Stimulated activated CD8-positive, alpha-beta memory T cell treated with anti-CD3 and anti-CD28 coated beads, Interleukin-4, amount 100 ng/mL, for 24 hours (primary cell): ENCODE measurements at places on chromosomes 7 and 10.

- no peak for DNase-seq
Observed at GRCh38 chr7:24722386-24723177, 34.7 kb downstream of the GSDME start.

DNA sequence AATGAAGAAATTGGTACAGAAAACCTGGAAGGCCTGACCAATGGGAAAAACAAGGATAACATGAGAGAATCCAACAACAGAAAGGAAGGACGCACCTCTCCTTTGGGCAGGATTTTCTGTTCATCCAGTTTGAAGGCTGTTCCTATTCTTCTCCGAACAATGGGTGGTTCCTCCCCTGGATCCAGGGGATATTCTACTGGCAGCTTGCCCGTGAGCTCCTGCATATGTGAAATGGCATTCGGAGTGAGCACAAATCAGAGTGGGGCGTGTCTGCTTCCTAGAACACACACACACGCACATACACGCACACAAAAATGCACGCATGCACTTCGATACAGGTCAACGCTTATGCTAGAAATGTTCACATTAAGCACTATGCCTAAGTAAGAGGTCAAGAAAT lies 83.5 kb downstream of the PRPF18 start:
- no peak for DNase-seq

GRCh38 chr7:156261581-156261980 lies 379.0 kb upstream of the RNF32 start:
- no peak for DNase-seq

GRCh38 chr10:79392020-79392398 lies 44.7 kb downstream of the PPIF start:
- no peak for DNase-seq

DNA sequence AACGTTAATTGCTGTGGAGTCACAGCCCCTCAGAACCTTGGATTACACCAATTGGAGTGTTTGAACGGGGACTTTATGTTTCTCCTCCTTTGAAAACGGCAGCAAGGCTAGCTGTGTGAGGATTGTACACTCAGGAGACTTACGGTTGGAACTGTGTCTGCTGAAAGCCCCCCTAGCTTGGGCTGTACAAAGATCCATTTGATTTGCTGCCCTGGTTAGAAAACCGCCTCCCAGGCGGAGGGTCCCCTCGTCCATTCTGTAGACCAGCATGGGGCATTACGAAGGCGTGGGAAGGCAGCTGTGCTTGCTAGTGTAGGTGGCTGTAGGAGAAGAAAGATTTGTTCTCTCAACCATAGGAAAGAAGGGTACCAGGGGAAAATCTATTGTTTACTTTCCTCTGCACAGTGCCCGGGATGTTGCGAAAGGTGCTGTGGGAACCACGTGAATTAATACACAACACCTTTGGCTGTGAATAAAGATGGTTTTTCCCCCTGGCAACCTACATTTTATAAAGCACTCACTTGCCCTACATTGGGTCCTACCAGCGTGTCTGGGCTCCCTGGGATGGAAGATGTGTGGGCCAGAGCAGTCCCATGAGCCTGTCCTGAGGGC lies 73.4 kb upstream of the BTBD16 start:
- DNase-seq: no peak

GRCh38 chr7:122103064-122103463 lies 41.0 kb downstream of the AASS start:
- no peak for DNase-seq

GRCh38 chr10:103109821-103110220 lies 83.3 kb downstream of the NT5C2 start:
- no peak for DNase-seq

DNA sequence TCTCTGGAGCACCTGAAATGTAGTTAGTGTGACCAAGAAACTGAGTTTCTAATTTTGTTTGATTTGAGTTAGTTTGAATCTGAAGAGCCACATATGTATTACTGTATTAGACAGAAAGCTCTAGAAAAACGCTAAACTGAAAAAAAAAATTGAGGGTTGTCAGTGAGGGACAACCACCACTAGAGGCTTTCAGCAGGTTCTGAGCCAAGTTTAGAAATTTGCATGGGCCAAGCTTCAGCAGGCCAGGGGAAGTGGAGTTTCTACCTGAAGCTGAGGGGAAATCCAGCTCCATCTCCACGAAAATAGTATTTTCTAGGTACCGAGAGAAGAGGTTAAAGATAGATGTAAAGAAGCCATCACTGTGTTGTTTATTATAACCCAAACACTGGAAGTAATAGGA lies 77.9 kb upstream of the PLXNA4 start:
- DNase-seq: no peak

- no peak for DNase-seq
Observed at GRCh38 chr7:78368771-78369170, 570.2 kb downstream of the PHTF2 start.

- DNase-seq: no peak
Observed at GRCh38 chr10:129785536-129785981, 178.5 kb downstream of the EBF3 start.

- DNase-seq: no peak
Observed at GRCh38 chr7:110987127-110987693, 103.7 kb upstream of the LRRN3 start.

- DNase-seq: no peak
Observed at GRCh38 chr7:30877993-30878392, 33.7 kb upstream of the AQP1 start.

DNA sequence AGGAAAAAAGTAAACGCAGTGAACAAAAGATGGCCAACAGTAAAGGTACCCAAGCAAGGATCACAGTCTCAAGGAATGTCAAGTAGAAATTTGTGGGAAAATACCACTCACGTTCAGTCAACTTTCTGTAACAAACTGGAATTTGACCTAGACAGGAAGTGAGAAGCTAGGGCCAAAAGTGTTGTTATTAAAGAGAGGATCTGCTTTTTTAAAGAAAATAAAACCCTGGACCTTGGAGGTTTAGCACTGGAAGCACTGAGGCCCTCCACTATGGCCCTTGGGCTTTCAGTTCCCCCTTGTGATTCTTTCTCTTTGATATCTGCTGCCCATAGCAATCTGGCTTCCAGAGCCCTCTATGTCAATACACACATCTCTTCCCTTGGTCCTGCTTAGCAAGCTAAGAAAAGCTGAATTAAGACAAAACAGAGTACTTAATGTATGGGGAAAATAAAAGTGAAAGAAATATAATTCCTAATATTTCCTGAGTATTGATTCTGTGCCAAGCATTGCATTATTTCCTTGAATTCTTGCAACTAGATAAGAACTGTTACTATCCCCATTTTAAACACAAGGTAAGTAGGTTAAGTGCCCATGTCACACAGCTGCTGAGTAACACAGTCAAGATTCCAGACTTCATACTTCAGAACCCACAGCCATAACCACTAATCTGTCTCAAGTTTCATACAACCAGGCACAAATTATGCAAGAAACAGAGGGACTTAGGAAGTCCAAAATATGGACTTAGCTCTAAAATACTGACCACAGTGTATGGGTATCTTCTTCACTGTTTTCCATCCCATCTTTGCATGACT lies 2.6 kb upstream of the ZNF438 start:
- no peak for DNase-seq

DNA sequence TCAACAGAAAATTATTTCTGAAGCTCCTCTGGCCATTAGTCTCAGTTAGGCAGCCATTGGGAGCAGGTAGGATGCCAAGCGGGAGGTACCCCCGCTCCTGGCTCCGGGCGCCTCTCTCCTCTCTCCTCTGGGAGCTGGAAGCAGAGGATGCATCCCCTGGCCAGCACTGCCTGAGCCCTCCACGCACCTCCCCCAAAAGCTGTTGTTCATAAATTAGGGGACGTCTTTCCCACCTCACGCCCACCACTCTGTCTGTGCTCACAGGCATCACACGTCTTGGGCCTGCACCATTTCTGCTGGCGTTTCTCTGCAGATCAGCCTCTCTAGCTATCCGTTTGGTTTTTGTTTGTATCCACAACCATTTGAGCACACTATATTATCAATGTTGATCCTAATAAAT lies 609.0 kb upstream of the FOXK1 start:
- no peak for DNase-seq
